ENCODE measurements at places on chromosomes 5 and 9.

DNA sequence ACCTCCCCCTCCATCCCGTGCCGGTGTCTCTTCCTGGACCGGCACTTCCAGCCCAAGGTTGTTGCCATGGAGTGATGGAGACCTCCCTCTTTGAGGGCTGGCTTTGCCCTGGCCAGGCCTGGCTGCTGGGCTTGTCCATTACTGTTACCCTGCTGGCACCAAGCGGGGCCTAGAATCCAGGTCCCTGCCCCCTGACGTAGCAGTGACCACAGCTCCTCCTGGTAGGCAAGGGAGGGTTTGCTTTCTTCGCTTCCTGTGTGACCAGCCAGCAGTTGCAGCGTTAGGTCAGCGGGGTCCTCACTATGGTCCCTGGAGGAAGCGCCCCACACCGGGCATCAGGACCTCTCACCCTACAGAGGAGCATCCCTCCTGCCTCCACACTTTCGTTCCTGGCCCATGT lies 146.7 kb upstream of the COL5A1 start:
- no peak for DNase-seq

GRCh38 chr5:151463137-151464029 lies 16.0 kb downstream of the SLC36A1 start:
- no peak for DNase-seq

DNA sequence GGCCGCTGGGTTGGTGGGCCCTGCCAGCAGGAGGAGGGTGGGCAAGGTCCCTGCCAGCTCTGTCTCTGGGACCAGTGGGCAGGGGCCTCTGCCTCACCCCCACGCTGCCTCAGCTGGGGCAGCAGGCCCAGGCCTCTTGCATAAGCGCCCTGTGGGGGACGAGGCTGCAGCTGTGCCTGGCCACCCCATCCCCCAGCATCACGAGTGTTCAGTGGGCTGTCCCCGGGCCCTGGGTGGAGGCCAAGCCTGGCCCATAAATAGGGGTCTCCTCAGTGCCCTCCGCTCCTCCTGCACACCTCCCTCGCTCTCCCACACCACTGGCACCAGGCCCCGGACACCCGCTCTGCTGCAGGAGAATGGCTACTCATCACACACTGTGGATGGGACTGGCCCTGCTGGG lies at the start of gene PTGDS:
PTGDS (plus strand) TSS at position 282 of the 400 bp plus-strand sequence; CDS start at position 357, 75 bp downstream.
- no peak for DNase-seq

- DNase-seq, result no peak
These were observed 47.8 kb downstream of the ZNF474 start for GRCh38 chr5:122177161-122177560.

- no peak for DNase-seq
These were observed 12.3 kb downstream of the PRR7 start for GRCh38 chr5:177458912-177459350.
